Type B pancreatic cell (in vitro differentiated cells): ENCODE measurements at places on chromosomes 5 and 9. TPM values are rescaled to one million over a fixed set of nuclear protein-coding genes. Genes with fewer than 3 reads are reported as not detected.

DNA sequence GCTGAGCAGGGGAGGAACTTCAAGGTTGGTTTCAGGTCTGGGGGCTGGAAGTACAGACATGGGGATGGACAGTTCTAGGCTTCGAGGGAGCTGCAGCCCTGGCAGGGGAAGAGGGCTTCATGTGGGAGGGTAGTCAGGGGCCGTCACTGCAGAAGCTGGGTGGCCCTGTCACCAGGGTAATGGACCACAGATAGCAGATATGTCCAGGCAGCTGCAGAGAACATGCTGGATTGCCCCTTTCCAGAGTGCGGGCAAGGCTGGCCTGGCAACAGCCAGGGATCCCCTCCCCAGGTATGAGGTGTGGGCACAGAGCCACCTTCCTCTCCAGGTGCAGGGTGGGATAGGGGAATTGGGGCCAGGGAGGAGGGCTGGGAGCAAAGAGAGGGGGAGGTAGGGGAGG is 206.5 kb downstream of the GADD45G start:
- H3K4me3 ChIP-seq, result no peak overlapping the region
- peaks cover 55% of the 10 kb centered on the region for H3K4me1 ChIP-seq
- DNase-seq, result peak; percentile 43
- H3K36me3 ChIP-seq, result no peaks in the 10 kb centered on the region
- H3K27ac ChIP-seq, result no peak overlapping the region
- peaks cover 23% of the 10 kb centered on the region for H3K27me3 ChIP-seq

GRCh38 chr9:70324963-70325362 is 66.2 kb downstream of the SMC5 start:
- no peak for DNase-seq
- no peaks in the 10 kb centered on the region for H3K27me3 ChIP-seq
- H3K4me3 ChIP-seq, result no peak overlapping the region
- no peak overlapping the region for H3K27ac ChIP-seq

SPINK5 gene
- total RNA-seq, result 14.1 and 26.0 TPM in 2 replicates

ACTL7B gene
- not detected in 2 replicates for total RNA-seq

GRCh38 chr5:38121420-38121819 is 136.9 kb upstream of the EGFLAM start:
- H3K36me3 ChIP-seq, result no peaks in the 10 kb centered on the region
- H3K27ac ChIP-seq, result no peak overlapping the region

- H3K4me3 ChIP-seq, result no peak overlapping the region
- peaks cover 7% of the 10 kb centered on the region for H3K36me3 ChIP-seq
- DNase-seq, result no peak
- no peaks in the 10 kb centered on the region for H3K4me1 ChIP-seq
- no peak overlapping the region for H3K27ac ChIP-seq
- H3K27me3 ChIP-seq, result no peaks in the 10 kb centered on the region
Measured at GRCh38 chr5:75044406-75044805, 8.0 kb downstream of the GCNT4 start.

PRSS3 gene
- 0.86 TPM in 1 of 2 replicates, not detected in the other for total RNA-seq

DNA sequence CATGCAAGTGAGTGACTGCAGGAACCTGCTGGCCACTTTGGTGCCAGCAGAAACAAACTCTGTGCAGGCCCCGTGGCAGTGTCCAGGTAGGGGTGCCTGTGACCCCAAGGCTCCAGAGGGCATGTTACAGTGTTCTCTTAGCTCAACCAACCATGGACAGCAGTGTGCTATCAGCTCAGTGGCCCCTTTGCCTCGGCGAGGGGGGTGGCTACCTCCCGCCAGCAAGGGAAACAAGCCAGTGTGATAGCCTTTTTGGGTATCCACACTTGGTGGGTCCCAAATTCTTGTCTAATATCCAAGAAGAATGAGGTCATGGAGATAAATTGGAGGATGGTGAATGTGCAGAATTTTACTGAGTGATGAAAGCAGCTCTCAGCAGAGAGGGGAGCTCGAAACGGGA is 298.6 kb upstream of the SLC30A5 start:
- H3K27ac ChIP-seq, result no peak overlapping the region
- no peaks in the 10 kb centered on the region for H3K36me3 ChIP-seq
- DNase-seq, result no peak
- H3K27me3 ChIP-seq, result peaks cover 3% of the 10 kb centered on the region
- peaks cover 7% of the 10 kb centered on the region for H3K4me1 ChIP-seq
- H3K4me3 ChIP-seq, result no peak overlapping the region

LECT2 gene
- not detected in 2 replicates for total RNA-seq

DNA sequence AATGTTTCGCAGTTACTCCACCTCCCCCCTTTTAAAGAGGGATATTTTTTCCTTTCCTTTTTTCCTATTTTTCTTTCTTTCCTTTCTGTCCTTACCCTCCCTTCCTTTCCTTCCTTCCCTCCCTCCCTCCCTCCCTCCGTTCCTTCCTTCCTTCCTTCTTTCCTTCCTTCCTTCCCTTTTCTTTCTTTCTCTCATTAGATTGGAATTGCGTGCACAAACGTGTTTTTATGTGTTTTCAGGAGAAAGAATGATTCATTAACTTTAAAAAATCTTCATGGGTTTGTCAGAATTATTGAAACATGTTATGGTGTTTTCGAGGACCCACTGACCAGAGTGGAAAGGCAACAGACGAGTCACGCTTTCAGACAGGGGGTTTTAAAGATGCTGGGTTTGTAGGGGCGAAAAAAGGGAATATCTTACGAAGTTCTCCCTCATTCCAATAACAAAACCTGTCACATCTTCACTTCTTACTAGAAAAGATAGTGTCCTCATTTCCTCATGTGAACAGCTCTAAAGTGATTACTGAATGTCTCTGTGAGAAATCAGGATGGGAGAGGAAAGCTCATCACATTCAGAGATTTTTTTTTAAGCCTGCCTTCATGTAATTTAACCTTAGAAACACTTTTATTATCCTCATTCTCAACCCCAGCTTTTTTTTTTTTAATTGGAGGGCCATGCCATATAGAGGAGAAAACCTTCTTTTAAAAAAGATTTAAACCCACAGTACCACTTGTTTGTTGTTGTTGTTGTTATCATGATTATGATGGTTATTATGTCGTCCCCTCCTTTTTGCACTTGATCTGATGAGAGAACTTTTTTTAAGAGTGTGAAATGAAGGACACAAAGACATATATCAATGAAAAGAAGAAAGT is 21.9 kb downstream of the NR2F1 start:
- H3K27ac ChIP-seq, result no peak overlapping the region
- no peaks in the 10 kb centered on the region for H3K36me3 ChIP-seq
- no peak for DNase-seq
- H3K27me3 ChIP-seq, result peaks cover 57% of the 10 kb centered on the region
- peak overlapping the region; percentile 57 for H3K4me3 ChIP-seq

FBXW11 gene
- 50.2 and 52.5 TPM in 2 replicates for total RNA-seq

DNA sequence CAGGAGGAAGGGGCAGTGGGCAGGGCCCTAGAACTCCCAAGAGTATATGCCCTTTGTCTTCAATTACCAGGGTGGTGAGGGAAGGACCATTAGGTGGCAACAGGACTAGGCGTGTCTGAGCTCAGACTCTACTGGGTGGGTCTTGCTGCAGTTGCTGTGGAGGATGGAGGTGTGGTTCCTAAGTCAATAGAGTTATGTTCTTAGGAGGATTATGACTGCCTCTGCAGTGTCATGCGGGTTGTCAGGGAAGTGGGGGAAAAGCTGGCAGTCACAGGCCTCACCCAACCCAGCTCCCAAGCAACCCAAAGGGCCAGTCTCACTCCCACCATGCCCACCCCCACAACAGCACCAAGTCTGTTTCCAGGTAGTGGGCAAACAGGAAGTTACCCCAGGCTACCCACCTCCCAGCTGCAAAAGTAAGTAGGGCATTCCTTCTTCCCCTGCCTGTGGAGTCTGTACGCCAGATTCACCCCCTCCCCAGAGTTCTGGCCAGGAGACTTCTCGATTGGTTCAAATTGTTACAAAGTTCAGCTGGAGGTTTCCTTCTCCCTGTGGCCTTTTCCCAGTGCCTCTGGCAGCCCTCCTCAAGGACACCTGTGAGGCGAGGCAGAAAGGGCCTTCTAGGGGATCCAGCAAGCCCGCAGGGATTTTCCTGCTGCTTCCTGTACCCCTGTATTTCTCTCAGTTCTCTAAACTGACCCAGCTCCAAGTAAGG is 145.3 kb downstream of the HINT1 start:
- H3K27ac ChIP-seq, result no peak overlapping the region
- no peaks in the 10 kb centered on the region for H3K36me3 ChIP-seq
- H3K4me1 ChIP-seq, result no peaks in the 10 kb centered on the region
- no peaks in the 10 kb centered on the region for H3K27me3 ChIP-seq
- H3K4me3 ChIP-seq, result no peak overlapping the region
